ENCODE measurements at places on chromosomes 3 and 15.

GRCh38 chr3:70516076-70516475 is 203.6 kb upstream of the MDFIC2 start:
- no peak for DNase-seq

DNA sequence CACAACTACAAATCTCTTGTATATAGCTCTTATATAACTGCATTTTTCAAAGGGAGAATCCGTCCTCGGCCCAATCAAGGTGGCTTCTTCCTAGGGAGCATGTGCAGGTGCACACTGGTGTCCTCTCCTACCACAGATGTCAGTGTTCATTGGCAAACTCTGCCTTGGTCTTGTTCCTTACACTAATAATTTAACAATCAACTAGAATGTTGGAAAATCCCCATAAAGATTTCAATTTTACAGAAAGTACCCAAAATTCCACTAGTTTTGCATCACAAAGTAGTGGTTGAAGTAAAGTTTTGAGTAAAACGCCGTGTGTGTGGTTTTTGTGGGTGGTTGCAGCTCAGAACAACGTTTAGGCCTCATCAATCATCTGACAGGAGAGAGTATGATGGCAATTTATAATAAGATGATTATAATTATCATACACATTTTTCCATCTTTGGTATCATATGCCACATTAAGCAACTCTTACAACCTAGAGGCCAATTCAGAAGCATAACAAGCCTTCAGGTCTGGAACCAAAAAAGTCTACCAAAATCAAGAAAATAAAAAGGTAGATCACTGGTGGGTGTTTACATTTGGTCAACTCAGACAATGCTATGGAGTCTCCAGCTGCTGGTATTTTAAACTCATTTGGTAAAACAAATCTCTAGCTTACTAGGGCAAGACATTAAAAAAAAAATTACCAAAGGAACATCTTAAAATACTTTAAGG is 128.9 kb upstream of the BHLHE40 start:
- DNase-seq, result peak; percentile 72

DNA sequence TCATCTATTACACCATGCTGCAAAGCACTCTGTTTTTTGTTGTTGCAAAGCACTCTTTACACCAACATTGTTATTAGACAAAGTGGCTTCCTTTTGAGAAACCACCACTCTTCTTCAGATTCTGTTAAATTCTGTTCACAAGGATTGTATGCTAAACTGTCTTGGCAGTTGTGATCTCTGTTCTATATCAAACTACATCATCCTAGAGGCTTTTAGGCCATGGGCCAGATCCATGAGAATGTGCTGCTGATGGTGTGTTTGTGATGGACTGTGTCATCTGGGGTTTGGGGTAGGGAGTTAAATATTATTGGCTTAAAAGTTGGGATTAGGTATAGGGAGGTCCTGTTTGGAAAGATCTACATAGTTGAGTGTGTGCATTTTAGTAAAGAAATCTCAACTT is 229.8 kb downstream of the GAP43 start:
- no peak for DNase-seq

DNA sequence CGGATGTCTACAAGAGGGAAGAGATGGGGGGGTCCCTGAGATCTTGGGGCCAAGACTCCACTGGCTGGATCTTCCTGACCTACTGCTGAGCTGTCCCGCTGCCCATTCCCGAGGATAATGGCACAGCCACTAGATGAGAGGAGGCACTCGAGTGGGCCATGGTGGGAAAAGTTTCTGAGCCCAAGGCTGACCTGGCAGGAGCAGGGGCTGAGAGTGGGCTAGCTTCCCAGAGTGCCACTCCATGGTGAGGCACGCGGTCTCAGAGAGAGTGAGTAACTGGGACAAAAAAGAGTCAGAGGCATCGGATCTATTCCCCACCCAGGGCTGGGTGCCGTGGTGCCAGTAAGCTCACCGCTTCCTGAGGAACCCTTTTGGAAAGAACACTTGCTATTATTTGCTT is 10.9 kb downstream of the SLC51B start:
- DNase-seq, result no peak

GRCh38 chr3:172591876-172592771 is 68.9 kb upstream of the TNFSF10 start:
- peak; percentile 88 for DNase-seq

DNA sequence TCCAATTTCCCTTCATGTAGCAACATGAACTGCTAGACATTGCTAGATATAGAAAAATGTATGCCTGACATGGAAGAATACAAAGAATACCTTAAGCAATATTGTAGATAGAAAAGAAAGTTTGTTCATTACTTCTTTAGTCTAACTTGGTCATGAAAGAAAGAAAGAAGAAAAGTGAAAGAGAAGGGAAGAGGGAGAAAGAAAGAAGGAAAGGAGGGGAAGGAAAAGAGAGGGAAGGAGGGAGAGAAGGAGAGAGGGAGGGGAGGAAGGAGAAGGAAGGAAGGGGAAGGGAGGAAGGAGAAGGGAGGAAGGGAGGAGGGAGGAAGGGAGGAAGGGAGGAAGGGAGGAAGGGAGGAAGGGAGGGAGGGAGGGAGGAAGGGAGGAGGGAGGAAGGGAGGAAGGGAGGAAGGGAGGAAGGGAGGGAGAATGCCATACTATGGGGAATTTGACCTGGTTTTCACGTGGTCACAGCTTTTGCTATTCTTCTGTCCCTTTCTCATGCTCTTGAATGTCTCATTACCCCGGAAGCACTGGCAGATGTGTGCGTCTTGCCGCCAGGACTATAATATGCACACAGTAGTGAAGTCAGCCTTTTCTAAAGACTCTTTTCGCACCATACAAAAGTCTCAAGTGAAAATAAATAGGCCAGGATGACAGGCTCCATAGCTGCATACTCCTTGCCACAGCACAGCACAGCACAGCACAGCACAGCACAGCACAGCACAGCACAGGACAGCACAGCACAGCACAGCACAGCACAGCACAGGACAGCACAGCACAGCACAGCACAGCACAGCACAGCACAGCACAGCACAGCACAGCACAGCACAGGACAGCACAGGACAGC is 78.2 kb downstream of the CHAC1 start:
- DNase-seq, result no peak

- DNase-seq, result no peak
Observed at GRCh38 chr15:30923429-30923828, 19.7 kb downstream of the FAN1 start.

DNA sequence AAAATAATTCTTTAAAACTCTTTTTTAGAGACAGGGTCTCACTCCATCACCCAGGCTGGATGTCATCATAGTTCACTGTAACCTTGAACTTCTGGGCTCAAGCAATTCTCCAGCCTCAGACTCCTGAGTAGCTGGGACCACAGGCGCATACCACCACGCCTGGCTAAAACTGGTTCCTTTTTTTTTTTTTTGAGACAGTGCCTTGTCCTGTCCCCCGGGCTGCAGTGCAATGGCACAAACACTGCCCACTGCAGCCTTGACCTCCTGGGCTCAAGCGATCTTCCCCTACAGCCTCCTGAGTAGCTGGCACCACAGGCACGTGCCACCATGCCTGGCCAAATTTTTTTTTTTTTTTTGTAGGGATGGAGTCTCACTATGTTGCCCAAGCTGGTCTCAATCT is 23.7 kb upstream of the FURIN start:
- DNase-seq, result no peak
